ENCODE measurements at places on chromosomes 4 and X. TPM values are rescaled to one million over a fixed set of nuclear protein-coding genes. Genes with fewer than 3 reads are reported as not detected.

DNA sequence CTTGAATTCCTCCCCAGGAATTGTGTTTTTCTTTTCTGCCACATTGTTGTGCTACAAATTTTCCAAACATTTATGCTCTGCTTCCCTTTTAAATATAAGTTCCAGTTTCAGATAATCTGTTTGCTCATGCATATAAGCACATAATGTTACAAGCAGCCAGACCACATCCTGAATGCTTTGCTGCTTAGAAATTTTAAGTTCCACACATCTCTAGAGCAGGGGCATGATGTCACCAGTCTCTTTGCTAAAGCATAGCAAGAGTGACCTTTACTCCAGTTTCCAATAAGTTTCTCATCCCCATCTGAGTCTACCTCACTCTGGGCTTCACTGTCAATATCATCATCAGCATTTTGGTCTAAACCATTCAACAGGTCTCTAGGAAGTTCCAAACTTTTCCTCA, 932.5 kb downstream of the SH3BGRL start:
- no peaks in the 10 kb centered on the region for H3K36me3 ChIP-seq
- no peak for DNase-seq
- H3K4me1 ChIP-seq = no peaks in the 10 kb centered on the region
- no peak overlapping the region for H3K27ac ChIP-seq
- no peaks in the 10 kb centered on the region for H3K27me3 ChIP-seq

- no peak for DNase-seq
- no peaks in the 10 kb centered on the region for H3K4me1 ChIP-seq
- H3K27ac ChIP-seq = no peak overlapping the region
Observed at GRCh38 chr4:17094159-17094875, 195.9 kb upstream of the LDB2 start.

- no peaks in the 10 kb centered on the region for H3K27me3 ChIP-seq
- H3K4me3 ChIP-seq = no peak overlapping the region
- H3K36me3 ChIP-seq = peaks cover 8% of the 10 kb centered on the region
- DNase-seq = no peak
- H3K4me1 ChIP-seq = peaks cover 68% of the 10 kb centered on the region
Observed at GRCh38 chr4:113586072-113586471, 175.5 kb downstream of the CAMK2D start.

GRCh38 chr4:102352781-102353180, 7.5 kb upstream of the SLC39A8 start:
- no peaks in the 10 kb centered on the region for H3K4me1 ChIP-seq
- no peak for DNase-seq
- H3K36me3 ChIP-seq = no peaks in the 10 kb centered on the region
- no peak overlapping the region for H3K27ac ChIP-seq

- H3K27me3 ChIP-seq = no peaks in the 10 kb centered on the region
- no peak for DNase-seq
- no peaks in the 10 kb centered on the region for H3K36me3 ChIP-seq
Observed at GRCh38 chr4:43238008-43238407, 345.5 kb downstream of the GRXCR1 start.

- no peaks in the 10 kb centered on the region for H3K27me3 ChIP-seq
- H3K27ac ChIP-seq = peak overlapping the region; percentile 76
- H3K36me3 ChIP-seq = no peaks in the 10 kb centered on the region
- no peak for DNase-seq
- H3K4me3 ChIP-seq = no peak overlapping the region
Observed at GRCh38 chr4:73885574-73886267, 16.5 kb downstream of the CXCL1 start.

DNA sequence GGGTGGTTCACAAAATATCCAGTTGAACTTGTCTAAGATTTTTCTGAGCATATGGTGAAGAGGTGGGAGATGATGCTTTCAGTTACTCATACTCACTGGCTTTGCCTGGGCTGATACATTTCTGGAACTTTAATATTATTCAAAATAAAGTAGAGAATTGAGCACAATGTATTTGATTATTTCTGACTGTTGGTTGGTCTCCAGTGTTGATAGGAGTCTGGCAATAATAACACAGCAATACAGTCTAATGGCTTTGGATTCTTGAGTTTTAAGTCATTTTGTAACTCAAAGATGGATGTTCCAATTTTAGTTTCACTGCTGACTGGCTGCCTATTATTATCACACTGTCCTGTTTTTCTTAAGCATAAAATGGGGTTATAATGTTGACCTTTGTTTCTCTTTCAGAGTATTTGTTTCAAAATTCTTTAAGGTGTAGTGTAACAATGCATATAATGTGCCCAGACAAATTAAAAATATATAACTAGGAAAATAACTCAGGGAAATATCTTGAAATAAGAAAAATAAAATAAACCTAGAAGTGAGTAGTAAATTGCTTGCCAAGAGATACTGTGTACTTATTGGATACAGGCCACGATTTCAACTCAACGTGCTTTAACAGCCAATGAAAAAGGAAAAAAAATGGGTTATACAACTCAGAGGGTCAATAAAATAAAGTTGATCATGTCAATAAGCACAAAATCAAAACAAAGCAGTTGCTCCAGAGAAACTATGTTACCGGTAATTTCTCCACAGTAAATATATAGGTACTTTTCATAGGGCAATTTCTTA, 99.0 kb downstream of the ARSJ start:
- no peak for DNase-seq
- H3K27ac ChIP-seq = no peak overlapping the region
- peaks cover 2% of the 10 kb centered on the region for H3K36me3 ChIP-seq
- H3K4me1 ChIP-seq = peaks cover 15% of the 10 kb centered on the region
- H3K4me3 ChIP-seq = no peak overlapping the region
- H3K27me3 ChIP-seq = no peaks in the 10 kb centered on the region

DNA sequence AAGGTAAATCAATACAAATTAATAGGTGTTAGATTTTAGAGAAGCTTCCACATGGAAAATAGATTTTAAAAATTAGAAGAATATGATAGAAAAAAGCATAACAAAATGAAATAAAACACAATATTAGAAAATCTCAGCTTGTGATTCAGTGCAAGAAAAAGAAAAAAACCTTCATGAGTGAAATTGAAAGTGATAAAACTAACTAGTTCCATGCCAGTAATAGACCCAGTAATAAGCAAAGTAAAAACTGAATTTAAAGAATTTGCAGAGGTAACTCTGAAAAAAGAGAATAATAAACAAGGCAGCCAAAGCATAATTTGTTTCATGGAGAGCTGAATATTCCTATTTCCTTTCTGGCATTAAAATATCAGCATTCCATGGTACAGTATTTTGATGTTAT, 174.3 kb upstream of the TENM3 start:
- H3K36me3 ChIP-seq = peaks cover 9% of the 10 kb centered on the region
- no peak overlapping the region for H3K4me3 ChIP-seq
- peaks cover 38% of the 10 kb centered on the region for H3K4me1 ChIP-seq
- H3K27ac ChIP-seq = peak overlapping the region; percentile 65

GRCh38 chrX:44054863-44055601, 81.8 kb upstream of the NDP start:
- H3K36me3 ChIP-seq = no peaks in the 10 kb centered on the region
- no peak overlapping the region for H3K27ac ChIP-seq
- H3K27me3 ChIP-seq = no peaks in the 10 kb centered on the region
- DNase-seq = no peak
- H3K4me3 ChIP-seq = no peak overlapping the region

EPGN gene
- not detected for total RNA-seq

ZNF157 gene
- 0.16 TPM for total RNA-seq

PTTG2 gene
- total RNA-seq = not detected

DNA sequence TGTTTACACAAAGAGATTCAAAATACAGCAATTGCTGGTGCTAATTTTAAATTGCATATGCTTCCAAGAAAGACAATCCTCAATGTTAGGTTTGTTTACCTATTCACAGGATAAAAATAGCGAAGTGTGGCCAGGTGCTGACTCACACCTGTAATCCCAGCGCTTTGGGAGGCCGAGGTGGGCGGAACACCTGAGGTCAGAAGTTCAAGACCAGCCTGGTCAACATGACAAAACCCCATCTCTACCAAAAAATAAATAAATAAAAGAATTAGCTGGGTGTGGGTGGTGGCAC, 77.7 kb downstream of the OPHN1 start:
- H3K27ac ChIP-seq = no peak overlapping the region
- no peak for DNase-seq
- H3K36me3 ChIP-seq = no peaks in the 10 kb centered on the region
- H3K4me1 ChIP-seq = peaks cover 10% of the 10 kb centered on the region

- H3K27ac ChIP-seq = no peak overlapping the region
- H3K4me3 ChIP-seq = no peak overlapping the region
- no peak for DNase-seq
- no peaks in the 10 kb centered on the region for H3K27me3 ChIP-seq
Observed at GRCh38 chrX:1385253-1386223, 6.4 kb downstream of the SLC25A6 start.

GRCh38 chrX:108131471-108131870, 39.9 kb downstream of the ATG4A start:
- no peaks in the 10 kb centered on the region for H3K27me3 ChIP-seq
- no peaks in the 10 kb centered on the region for H3K4me1 ChIP-seq
- no peak overlapping the region for H3K4me3 ChIP-seq
- peaks cover 46% of the 10 kb centered on the region for H3K36me3 ChIP-seq
- no peak for DNase-seq

- DNase-seq = no peak
- peaks cover 4% of the 10 kb centered on the region for H3K4me1 ChIP-seq
- H3K27ac ChIP-seq = no peak overlapping the region
Observed at GRCh38 chrX:37926700-37927099, 79.3 kb upstream of the DYNLT3 start.

BEX5 gene
- not detected for total RNA-seq

EREG gene
- total RNA-seq = 2.2 TPM

DNA sequence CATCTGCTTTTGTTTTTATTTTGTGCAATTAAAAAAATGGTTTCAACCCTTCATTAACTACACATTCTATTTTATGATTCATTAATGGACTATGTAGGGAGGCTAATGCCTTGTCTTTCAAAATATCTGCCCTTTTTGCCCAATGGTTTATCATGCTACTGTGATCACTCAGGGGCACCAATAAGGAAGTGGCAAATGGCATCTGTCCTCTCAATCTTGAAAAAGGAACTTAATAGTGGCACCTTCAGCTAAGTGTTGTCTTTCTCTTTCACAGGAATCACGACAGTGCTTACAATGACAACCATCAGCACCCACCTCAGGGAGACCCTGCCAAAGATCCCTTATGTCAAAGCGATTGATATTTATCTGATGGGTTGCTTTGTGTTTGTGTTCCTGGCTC, 57.1 kb downstream of the COMMD8 start:
- H3K4me3 ChIP-seq = no peak overlapping the region
- DNase-seq = no peak
- peaks cover 8% of the 10 kb centered on the region for H3K4me1 ChIP-seq
- H3K27ac ChIP-seq = no peak overlapping the region
- H3K36me3 ChIP-seq = no peaks in the 10 kb centered on the region

- no peak overlapping the region for H3K4me3 ChIP-seq
- no peaks in the 10 kb centered on the region for H3K4me1 ChIP-seq
- H3K27me3 ChIP-seq = no peaks in the 10 kb centered on the region
- H3K36me3 ChIP-seq = peaks cover 59% of the 10 kb centered on the region
- H3K27ac ChIP-seq = no peak overlapping the region
- peak; percentile 80 for DNase-seq
Observed at GRCh38 chr4:528296-528695, 29.3 kb downstream of the PIGG start.

GRCh38 chr4:148182230-148182911, 259.8 kb downstream of the NR3C2 start:
- H3K4me3 ChIP-seq = no peak overlapping the region
- H3K27ac ChIP-seq = no peak overlapping the region
- H3K36me3 ChIP-seq = no peaks in the 10 kb centered on the region
- DNase-seq = no peak

DNA sequence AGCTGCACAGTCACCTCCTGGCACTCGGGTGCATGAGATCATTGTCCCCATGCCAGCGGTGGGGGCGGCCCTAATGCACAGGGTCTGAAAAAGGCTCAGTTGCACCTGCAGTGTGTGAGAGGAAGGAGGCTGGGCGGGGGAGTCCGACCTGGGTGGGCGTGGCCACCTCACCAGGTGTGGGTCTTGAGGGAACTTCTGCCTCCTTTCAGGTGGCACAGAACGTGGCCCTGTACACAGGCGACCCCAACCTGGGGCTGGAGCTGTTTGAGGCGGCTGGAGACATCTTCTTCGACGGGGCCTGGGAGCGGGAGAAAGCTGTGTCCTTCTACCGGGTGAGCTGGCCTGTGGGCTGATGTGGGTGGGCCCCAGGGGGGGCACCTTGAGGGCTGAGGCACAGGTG, 34.3 kb upstream of the HTRA3 start:
- no peaks in the 10 kb centered on the region for H3K27me3 ChIP-seq
- no peak for DNase-seq
- no peak overlapping the region for H3K4me3 ChIP-seq

BBS12 gene
- 3.6 TPM for total RNA-seq

GRCh38 chr4:184802697-184803015, 23.1 kb downstream of the ACSL1 start:
- peaks cover 3% of the 10 kb centered on the region for H3K4me1 ChIP-seq
- DNase-seq = no peak
- H3K36me3 ChIP-seq = no peaks in the 10 kb centered on the region
- H3K4me3 ChIP-seq = no peak overlapping the region
- no peak overlapping the region for H3K27ac ChIP-seq

SHROOM2 gene
- total RNA-seq = 8.2 TPM

DNA sequence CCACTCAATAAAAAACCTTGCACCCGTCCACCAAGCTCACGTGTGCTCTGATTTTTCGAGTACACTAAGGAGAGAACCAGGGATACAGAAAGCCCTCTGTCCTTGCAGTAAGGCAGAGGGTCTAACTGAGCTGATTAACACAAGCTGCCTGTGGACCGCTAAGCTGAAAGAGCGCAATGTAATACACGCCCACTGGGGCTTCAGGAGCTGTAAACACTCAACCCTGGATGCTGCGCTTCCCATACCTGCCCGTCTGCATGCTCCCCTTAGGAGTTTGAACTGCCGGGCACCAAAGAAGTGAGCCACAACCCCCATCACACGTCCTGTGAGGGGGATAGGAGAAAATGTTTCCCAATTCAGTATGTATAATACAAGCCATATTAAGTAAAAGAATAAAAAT, 664.8 kb downstream of the PCDH18 start:
- DNase-seq = no peak
- H3K4me3 ChIP-seq = no peak overlapping the region
- no peaks in the 10 kb centered on the region for H3K36me3 ChIP-seq
- no peaks in the 10 kb centered on the region for H3K27me3 ChIP-seq

LONRF3 gene
- total RNA-seq = not detected

FRMPD3 gene
- not detected for total RNA-seq

CPLX1 gene
- not detected for total RNA-seq

DNA sequence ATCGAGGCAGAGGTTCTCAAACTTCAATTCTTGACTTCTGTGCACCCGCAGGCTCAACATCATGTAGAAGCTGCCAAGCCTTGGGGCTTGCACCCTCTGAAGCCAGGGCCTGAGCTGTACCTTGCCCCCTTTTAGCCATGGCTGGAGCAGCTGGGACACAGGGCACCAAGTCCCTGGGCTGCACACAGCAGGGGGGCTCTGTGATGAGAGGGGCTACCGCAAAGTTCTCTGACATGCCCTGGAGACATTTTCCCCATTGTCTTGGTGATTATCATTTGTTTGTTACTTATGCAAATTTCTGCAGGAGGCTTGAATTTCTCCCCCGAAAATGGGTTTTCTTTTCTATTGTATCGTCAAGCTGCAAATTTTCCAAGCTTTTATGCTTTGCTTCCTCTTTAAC, 4.9 kb upstream of the MAGEB17 start:
- H3K27me3 ChIP-seq = no peaks in the 10 kb centered on the region
- peaks cover 2% of the 10 kb centered on the region for H3K36me3 ChIP-seq
- H3K4me1 ChIP-seq = peaks cover 14% of the 10 kb centered on the region
- no peak for DNase-seq
